ENCODE measurements at places on chromosomes 2 and 18. TPM values are rescaled to one million over a fixed set of nuclear protein-coding genes. Genes with fewer than 3 reads are reported as not detected.

Gene ADAM23
- 68.8 TPM for total RNA-seq

Gene GATA6
- total RNA-seq: 62.3 TPM

Gene KCTD1
- total RNA-seq: 17.2 TPM

Gene C2orf49
- 18.6 TPM for total RNA-seq

Gene CFC1
- total RNA-seq: not detected

Gene RSAD2
- 4.8 TPM for total RNA-seq

Measured in left ventricle myocardium superior (tissue), 1 donor.